Activated CD4-positive, alpha-beta T cell treated with anti-CD3 and anti-CD28 coated beads, Interleukin-2, amount 10 ng/mL, durations not matched to agents 7 days and 5 days (primary cell): ENCODE measurements at places on chromosomes 11 and 22.
A peak's percentile ranks its signal among the peaks of the same experiment; 100 is the strongest.

DNA sequence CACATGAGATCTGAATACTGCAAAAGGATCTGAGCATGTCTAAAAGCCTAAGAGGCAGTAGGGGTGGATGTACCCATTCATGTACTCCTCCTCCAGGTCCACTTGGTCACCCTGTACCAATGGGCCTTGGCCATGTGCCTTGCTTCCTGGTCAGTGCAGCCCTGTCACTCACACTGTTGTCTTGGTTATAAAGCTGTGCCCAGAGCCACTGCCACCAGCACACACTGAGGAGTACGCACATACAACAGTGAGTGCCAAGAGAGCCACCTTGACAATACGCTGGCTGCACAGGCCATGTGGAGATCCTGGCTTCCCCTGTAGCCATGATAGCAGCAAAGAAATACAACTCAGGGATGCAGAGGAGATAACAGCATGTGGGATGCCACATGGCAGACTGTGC lies 96.4 kb upstream of the LDLRAD3 start:
- DNase-seq, result no peak

- no peak for DNase-seq
Measured at GRCh38 chr11:46050003-46050461, 71.2 kb downstream of the PHF21A start.

GRCh38 chr11:93840180-93840579 lies 10.2 kb downstream of the VSTM5 start:
- no peak for DNase-seq

DNA sequence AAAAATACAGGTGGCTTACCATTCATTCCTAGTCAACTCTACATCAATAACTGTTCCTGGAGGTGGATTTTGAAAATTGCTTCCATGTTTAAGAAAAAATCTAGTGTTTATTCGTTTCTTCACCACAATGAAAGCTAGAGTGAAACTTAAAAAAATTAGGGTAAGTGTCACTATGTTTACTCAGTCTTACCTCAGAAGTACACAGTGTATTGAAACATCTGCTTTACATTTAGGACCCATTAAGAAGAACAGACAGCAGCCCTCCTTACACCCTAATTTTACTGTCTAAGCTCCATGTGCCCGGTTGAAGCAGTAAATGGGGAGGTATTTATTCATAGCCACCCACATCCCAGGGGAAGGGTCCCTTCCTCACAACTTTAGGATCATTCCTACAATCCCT lies 51.4 kb downstream of the PIWIL3 start:
- DNase-seq, result no peak

DNA sequence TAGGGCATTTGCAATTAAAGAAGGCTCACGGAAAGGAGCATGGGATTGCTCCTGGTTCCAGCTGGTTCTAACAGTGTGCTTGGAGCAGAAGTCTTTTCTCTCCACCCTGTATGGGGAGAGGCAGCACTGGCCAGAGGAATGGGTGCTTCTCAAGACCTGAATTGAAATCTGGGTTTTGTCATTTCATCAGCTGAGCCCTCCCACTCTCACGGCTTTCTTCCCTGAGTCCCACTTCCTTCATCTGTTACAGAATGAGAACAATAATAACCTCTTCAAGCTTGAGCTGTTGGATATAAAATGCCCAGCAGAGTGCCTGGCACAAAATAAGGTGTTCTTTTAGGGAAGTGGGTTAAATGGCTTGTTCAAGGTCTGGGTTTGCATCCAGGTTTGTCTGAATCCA lies 17.2 kb downstream of the CNTF start:
- no peak for DNase-seq

GRCh38 chr11:18394928-18395734 lies 768 bp downstream of the LDHA start:
- DNase-seq, result peak; percentile 19

GRCh38 chr22:24433001-24433827 lies 5.8 kb downstream of the ADORA2A start:
- no peak for DNase-seq

GRCh38 chr11:2834503-2835273 lies 50.9 kb downstream of the CDKN1C start:
- no peak for DNase-seq

DNA sequence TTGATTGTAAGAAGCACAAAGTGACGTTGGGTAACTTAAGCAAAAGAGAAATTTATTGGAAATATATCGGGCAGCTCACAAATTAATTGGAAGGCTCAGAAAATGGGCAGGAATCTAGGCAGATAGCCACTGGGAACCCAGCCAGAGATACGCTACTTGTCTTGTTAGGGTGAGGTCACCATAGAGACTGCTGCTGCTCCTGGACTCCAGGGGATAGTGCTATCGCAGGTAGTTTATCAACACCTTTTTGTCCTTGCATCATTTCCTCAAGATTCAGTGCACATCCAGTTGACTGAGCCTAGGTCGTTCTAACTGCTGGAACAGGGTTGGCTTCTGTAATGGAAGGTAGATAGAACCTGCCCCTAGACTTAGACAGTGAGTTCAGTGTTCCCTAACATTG lies 19.6 kb downstream of the AMOTL1 start:
- no peak for DNase-seq

- DNase-seq, result no peak
Measured at GRCh38 chr11:44326615-44327475, 16.9 kb upstream of the ALX4 start.

GRCh38 chr22:42553475-42554361 lies at the start of gene SERHL2:
TSS of gene SERHL2 (plus strand) at chr22:42553956. CDS start at chr22:42554021, 65 bp downstream.
- peak; percentile 86 for DNase-seq

GRCh38 chr11:57303990-57304579 lies 20.7 kb downstream of the TNKS1BP1 start:
- DNase-seq, result no peak

DNA sequence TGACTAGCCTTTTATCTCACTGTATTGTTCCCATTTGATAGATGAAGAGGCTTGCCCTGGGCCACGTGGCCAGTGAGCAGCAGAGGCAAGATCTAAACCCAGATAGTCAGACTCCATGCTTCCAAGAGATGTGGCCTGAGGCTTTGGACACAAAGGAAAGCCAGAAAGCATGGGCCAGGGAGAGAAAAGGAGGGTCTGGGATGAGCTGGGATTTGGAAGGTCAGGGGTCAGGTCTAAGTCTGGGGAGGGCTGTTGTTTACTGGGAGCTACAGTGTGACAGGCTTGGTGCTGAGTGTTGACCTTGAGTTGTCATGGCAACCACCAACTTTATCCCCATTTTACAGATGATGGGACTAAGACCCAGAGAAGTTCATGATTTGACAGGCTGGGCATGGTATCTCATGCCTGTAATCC lies 2.1 kb downstream of the SLC35E4 start:
- no peak for DNase-seq
